Dermis microvascular lymphatic vessel endothelial cell (primary cell): ENCODE measurements at places on chromosomes 16 and 17. TPM values are rescaled to one million over a fixed set of nuclear protein-coding genes. Genes with fewer than 3 reads are reported as not detected.
A peak's percentile ranks its signal among the peaks of the same experiment; 100 is the strongest.

- DNase-seq, result peak; percentile 63
Observed at GRCh38 chr16:85172455-85173145, 60.3 kb upstream of the CIBAR2 start.

DNA sequence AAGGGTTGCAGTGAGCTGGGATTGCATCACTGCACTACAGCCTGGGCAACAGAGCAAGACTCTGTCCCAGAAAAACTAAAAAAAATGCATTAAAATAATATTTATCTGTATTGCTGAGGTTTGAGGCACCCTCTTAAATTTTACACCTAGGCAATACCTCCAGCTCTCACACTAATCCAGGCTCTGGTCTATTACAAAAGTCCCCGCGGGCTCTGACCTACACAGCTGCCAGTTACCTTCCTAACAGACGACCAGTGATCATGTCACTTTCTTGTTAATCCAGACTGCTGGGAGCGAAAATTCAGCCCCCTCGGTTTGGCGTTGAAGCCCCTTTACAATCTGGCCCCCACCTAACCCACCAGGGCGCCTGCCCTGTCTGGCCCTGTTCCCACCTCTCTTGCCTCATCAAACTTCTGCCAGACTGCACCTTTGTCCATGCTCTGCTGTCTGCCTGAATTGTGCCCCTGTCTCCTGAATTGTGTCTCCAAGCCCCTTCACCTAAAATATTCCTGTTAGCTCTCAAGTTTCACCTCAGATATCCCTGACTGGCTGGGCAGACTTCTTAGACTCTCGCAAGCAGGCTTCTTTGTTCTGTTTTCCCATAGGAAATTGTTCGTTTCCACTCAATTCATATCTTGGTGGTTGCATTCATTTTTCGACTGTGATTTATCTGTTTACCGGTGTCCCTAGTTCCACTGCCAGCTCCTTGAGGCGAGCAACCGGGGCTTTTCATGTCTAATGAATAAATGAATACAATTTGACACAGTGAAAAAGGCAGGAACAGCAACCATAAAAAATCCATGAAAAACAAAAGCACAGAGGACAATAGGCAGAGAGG lies 65.9 kb downstream of the PITPNC1 start:
- peak; percentile 68 for DNase-seq

- DNase-seq, result no peak
Observed at GRCh38 chr16:82899006-82899405, 272.2 kb downstream of the CDH13 start.

GRCh38 chr17:38466346-38467315 lies 38.4 kb downstream of the ARHGAP23 start:
- DNase-seq, result no peak

- DNase-seq, result no peak
Observed at GRCh38 chr16:77069929-77070328, 121.1 kb upstream of the MON1B start.

GRCh38 chr16:66030036-66030435 lies 336.5 kb upstream of the CDH5 start:
- no peak for DNase-seq

- DNase-seq, result no peak
Observed at GRCh38 chr16:28823291-28823872, 583 bp downstream of the ATXN2L start.

GRCh38 chr17:48484256-48484655 lies 46.6 kb downstream of the HOXB1 start:
- no peak for DNase-seq

- DNase-seq, result no peak
Observed at GRCh38 chr16:88380619-88381018, 2.1 kb upstream of the ZNF469 start.

GRCh38 chr16:67530013-67530939 lies 1.6 kb downstream of the RIPOR1 start:
- DNase-seq, result no peak

DNA sequence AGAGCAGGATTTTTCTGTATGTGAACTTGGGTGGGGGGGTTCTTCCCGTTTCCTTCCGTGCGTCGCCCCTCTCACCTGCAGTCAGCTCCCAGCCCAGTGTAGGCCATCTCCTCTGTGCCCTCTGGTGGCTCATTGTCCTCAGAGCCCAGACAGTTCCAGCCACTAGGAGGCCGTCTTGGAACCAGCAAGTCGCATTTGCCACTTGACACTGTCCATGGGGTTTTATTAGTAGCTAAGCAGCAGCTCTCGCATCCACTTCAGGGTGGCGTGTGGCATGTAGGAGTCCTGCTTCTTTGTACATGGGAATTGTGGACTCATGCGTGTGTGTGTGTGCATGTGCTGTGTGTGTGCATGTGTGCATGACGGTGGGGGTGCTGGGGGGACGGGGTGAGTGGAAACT lies 74.0 kb downstream of the SEC14L1 start:
- no peak for DNase-seq

DNA sequence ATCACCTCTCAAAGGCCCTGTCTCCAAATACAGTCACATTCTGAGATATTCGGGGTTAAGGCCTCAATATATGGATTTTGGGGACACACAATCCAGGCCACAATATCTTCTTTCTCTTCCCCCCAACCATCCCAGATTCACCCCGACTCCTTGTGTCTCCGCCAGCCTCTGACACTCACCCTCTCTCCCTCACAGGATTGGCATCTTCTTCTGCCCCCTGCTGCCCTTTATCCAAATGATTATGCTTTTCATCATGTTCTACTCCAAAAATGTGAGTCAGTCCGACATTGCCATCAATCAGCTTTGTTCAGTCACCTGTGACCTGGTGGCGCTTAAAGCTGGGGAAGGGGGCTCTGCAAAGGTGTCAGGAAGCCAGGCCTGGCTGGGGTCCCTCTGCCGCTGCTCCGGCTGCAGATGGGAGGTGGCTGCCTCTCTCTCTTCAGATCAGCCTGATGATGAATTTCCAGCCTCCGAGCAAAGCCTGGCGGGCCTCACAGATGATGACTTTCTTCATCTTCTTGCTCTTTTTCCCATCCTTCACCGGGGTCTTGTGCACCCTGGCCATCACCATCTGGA lies 35.1 kb downstream of the GDE1 start:
- no peak for DNase-seq

GRCh38 chr17:77513045-77513444 lies 372.3 kb downstream of the SEC14L1 start:
- DNase-seq, result no peak

- DNase-seq, result peak; percentile 80
Observed at GRCh38 chr16:88803264-88803987, at the start of gene CDT1. Gene CDT1, plus strand, starts transcription at chr16:88803789. Its CDS starts 43 bp downstream, at chr16:88803832.

GRCh38 chr16:81469183-81469677 lies 24.6 kb downstream of the CMIP start:
- DNase-seq, result no peak

DNA sequence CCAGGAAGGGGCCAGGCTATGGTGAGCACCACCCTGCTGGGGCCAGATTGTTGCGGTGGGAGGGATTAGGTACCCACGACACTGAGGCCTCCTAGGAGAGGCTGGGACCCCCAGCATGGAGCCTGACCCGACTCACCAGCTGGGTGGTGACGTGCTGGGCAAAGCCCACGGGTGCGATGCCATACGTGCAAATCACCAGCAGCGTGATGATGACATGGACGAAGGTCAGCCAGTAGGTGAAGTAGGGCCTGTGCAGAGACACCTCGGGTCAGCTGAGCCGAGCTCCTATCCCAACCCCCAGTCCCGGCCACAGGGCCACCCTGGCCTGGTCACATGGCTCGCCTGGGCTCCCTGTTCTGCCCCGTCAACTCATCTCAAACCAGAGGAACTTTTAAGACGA lies 7.5 kb downstream of the AANAT start:
- no peak for DNase-seq

- no peak for DNase-seq
Observed at GRCh38 chr17:8701754-8702153, 42.9 kb downstream of the CCDC42 start.

DNA sequence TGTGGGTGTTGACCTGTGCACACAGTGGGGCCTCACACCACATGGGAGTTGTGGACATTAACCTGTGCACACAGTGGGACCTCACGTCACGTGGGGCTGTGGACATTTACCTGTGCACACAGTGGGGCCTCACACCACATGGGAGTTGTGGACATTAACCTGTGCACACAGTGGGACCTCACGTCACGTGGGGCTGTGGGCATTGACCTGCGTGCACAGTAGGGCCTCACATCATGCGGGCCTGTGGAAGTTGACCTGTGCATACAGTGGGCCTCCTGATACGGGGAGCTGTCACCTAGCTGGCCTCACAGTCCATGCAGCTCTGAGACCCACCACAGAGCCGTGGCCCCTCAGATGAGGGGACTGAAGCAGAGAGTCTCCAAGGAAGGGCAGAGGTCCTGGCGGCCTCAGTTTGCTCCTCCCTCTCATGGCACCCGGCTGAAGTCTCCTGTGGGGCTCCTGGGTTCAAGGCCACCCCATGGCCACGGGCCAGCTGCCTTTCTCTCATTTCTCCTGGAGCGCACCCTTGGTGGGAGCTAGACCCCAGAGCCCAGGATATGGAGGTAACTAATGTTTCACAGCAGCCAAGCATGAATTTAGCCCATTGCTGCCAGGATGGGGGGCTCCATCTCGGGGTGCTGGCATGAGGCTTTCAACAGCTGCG lies 21.0 kb downstream of the CACNA1H start:
- no peak for DNase-seq

DNA sequence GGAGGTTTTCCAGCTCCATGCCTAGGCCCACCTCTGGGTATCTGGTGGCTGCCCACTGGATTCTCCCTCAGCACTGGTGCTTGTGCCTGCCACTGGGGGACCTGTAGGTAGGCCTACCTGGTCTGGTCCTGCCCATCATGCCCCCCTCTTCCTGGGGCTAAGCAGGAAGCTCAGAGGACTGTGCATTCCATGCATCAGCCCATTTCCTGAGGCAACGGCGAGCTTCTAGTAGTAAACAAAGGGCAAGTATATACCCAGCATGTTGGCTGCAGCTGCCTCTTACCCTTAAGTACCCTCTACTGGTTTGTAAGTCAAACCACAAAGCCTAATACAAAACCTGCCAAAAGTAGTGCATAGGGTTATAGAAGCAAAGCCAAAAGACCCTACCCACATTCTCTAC lies 37.5 kb downstream of the SDR42E1 start:
- DNase-seq, result no peak

GRCh38 chr17:67335245-67335835 lies 31.0 kb downstream of the PSMD12 start:
- DNase-seq, result no peak

GRCh38 chr17:79956853-79957252 lies 78.8 kb downstream of the TBC1D16 start:
- no peak for DNase-seq

- DNase-seq, result no peak
Observed at GRCh38 chr17:32396343-32396742, 46.4 kb downstream of the ZNF207 start.

DNA sequence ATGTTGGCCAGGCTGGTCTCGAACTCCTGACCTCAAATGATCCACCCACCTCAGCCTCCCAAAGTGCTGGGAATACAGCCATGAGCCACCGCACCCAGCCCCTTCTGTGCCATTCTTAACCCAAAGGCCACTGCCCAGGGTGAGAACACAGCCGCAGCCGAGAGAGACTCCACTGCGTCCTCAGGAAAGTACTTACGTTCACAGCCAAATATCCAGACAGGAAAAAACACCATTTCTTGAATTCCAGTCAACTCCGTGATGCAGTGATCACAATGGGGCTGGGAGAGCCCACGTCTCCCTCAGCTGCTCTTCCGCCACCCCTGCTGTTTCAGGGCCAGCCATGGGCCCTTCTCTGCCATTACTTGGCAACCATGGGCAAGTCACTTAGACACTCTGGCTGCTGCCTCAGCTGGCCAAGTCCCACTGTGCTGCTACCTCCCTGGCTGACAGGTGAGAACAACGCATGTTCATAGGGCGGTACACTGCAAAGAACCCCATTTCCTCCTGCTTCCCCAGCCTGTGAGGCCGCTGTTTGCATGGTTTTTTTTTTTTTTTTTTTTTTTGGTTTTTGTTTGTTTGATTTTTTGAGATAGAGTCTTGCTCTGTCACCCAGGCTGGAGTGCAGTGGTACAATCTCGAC lies 4.3 kb downstream of the CDIP1 start:
- DNase-seq, result peak; percentile 81

GRCh38 chr17:9037736-9038135 lies 16.4 kb downstream of the NTN1 start:
- no peak for DNase-seq

DNA sequence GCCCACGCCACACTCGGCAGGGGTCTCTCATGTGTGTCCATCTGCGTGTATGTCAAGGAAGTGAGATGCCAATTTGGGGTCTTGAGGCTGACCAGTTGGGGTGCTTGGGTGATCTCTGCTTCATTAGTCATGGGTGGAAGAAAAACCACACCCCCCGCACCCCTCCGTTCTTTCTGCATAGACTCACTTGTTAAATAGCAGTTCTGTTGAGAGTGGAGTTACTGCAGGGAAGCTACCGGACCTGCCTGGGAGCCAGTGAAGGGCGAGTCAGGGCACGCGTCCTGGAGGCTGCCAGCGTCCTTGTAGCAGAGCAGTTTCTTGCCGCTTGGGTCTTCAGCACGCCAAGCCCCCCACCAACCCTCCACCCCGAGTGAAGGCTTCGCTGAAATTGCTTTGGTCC lies 8.5 kb downstream of the SNN start:
- DNase-seq, result no peak

GRCh38 chr17:48378238-48378637 lies 51.8 kb downstream of the SKAP1 start:
- DNase-seq, result no peak

GRCh38 chr17:31320791-31321190 lies 631 bp downstream of the EVI2A start:
- DNase-seq, result peak; percentile 6

GRCh38 chr17:4806456-4806776 lies 536 bp upstream of the PLD2 start:
- peak; percentile 16 for DNase-seq

The NXPH3 gene
- total RNA-seq, result 0.90 and 3.2 TPM in 2 replicates

The CCDC92B gene
- not detected in 2 replicates for total RNA-seq

The HNF1B gene
- not detected in 2 replicates for total RNA-seq

The ANKRD40CL gene
- total RNA-seq, result not detected in 2 replicates

The ACLY gene
- 205 and 232 TPM in 2 replicates for total RNA-seq

The KRTAP4-9 gene
- not detected in 2 replicates for total RNA-seq

The KRT12 gene
- not detected in 2 replicates for total RNA-seq

The SHCBP1 gene
- total RNA-seq, result 8.0 and 16.8 TPM in 2 replicates

The RARA gene
- 5.1 and 10.9 TPM in 2 replicates for total RNA-seq

The ATP1B2 gene
- not detected in 2 replicates for total RNA-seq

The SPEM1 gene
- not detected in 2 replicates for total RNA-seq

The TMEM204 gene
- 95.9 and 158 TPM in 2 replicates for total RNA-seq

The CSHL1 gene
- total RNA-seq, result not detected in 2 replicates

The RNF227 gene
- 0.51 and 0.76 TPM in 2 replicates for total RNA-seq

The ADAMTS18 gene
- total RNA-seq, result 7.4 and 25.2 TPM in 2 replicates

The KRT13 gene
- not detected in 2 replicates for total RNA-seq

The KRT33A gene
- not detected in 2 replicates for total RNA-seq

The LRRC46 gene
- under 0.01 TPM in 2 replicates for total RNA-seq

The TRPV3 gene
- 0.13 TPM in 1 of 2 replicates, not detected in the other for total RNA-seq

The KRTAP2-2 gene
- total RNA-seq, result not detected in 2 replicates

The CCL7 gene
- 0.13 and 0.25 TPM in 2 replicates for total RNA-seq

The EVPLL gene
- not detected in 2 replicates for total RNA-seq
